K562 (cell line): ENCODE measurements at places on chromosomes 5 and 9. TPM values are rescaled to one million over a fixed set of nuclear protein-coding genes. Genes with fewer than 3 reads are reported as not detected.

Gene ECSCR
- not detected in 2 replicates for total RNA-seq

Gene RPL7A
- 2,893 and 3,009 TPM in 2 replicates for total RNA-seq

DNA sequence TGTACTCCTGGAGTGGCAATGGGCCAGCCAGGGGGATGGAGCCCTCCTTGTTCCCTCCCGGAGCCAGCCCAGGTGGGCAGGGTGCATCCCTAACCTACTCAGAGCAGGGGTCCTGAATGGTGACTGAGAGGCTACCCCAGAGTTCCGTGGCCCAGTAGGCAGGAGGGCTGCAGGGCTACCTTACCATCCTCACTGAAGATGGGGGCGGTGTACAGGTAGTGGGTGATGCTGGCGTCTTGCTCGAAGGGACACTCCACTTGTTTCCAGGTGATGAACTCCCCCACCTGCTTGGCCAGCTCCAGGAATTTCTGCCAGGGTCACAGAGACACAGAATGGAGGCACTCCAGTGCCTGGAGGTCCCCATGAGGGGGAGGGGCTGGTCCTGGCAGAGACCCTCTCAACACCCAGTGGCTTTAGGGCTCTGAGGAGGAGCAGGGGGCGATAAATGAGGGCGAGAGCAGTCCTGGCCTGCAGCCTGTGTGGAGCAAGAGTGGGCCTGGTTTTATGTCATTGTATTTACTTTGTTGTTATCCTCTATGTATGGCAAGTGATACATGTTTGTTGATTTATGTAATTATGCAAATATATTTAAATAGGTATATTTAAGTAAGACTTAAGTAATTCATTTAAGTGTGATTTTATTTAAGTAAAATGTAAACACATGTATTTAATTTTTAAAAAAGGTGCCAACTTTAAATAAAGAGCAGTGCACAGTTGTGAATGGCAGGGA, 39.9 kb upstream of the RNF130 start:
- no peak for DNase-seq

GRCh38 chr5:132381614-132382013, 12.1 kb downstream of the SLC22A5 start:
- no peak for DNase-seq

DNA sequence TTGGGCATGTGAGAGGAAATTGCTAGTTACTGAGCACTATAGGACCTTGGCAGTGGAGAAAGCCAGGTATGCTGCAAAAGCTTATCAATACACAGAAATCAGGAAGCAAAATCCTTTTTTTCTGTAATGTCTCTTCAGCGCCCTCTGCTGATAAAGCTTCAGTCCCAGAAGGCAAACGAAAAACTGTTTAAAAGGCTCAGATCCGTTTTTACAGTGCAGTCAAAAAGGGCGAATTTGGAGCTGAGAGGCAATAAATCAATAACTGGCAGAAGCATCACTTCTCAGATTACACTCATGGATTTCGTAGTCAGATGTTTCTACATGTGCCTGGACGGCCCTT, 1.1 kb upstream of the MAN2A1 start:
- peak; percentile 31 for DNase-seq
